HS-27A (cell line): ENCODE measurements at places on chromosomes 7 and 10.
A peak's percentile ranks its signal among the peaks of the same experiment; 100 is the strongest.

DNA sequence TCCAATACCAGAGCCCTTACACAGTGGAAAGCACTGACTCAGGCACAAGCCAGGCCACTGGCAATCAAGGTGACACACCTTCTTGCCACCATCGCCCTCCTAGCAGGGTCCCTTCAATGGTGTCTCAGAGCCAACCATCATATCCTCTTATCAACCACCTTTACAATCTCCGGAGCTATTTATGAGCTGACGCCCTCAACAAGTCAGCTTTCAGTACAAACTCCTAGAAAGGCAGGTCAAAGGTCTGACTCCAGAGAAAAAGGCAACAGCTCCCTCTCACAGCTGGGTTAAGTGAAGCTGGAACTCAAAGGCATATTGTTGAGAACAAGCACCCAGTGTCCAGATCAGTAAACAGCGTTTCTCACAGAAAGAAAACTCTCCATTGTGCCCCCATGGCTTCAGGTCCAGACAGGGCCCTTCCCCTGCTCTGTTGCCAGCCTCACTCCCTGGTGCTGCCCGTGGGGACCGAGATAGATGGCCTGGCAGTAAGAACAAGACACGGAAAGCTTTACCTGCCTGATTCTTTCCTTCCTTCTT, 2.4 kb downstream of the ZNF3 start:
- DNase-seq: no peak

GRCh38 chr7:55212838-55213237, 152.3 kb upstream of the LANCL2 start:
- DNase-seq: no peak

- no peak for DNase-seq
Measured at GRCh38 chr7:27173511-27173955, 587 bp downstream of the HOXA10 start.

DNA sequence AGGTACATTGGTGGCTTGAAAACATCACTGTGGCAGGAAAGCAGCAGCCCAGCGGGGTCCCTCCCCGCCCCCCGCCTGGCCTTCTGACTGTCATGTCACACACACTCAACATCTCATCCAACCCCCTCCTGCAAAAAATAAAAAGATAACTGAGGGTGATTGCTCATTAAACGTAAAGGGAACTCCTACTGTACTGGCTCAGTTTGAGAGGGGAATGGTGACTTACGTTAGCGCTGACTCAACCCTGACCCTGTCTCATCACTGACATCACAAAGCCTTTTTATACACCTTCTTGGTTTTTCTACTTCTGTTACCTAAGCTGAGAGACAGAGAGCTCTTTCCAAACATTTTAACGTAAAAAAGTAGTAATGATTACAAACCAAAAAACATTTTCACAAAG, 48.8 kb downstream of the ADARB2 start:
- no peak for DNase-seq

DNA sequence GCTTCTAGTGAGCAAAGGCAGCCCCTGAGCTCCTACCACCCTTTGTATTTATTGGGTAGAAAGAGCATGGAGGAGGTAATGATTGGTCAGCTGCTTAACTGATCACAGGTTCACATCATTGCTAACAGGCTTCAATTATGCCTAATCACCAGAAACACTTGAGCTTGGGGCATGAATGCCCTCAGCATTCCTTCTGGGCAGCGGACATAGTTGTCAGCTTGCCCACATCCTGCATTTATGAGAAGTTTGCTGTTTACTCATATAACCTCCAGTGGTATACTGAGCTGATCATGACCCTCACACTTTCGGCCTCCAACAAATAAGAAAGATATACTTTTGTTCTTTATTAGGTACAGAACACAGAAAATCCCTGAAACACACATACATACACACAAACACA, 140.3 kb upstream of the ODAD2 start:
- peak; percentile 59 for DNase-seq

DNA sequence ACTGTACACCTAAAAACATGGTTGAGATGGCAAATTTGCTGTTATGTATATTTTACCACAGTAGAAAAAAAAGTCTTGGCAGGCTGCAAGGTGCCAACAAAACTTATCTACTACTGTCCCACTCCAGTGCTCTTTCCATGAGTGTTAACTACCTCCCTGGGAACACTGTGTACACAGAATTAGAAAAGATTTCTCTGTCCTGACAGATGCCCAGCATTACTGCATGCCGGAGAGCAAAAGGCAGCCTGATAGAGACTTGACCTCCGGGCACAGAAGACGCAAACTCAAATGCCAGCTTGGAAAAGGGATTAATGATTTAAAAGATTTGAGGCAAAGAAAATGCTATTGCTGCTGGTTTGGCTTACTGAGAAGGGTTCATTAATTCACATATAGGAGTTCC, 228.8 kb downstream of the TMEM178B start:
- no peak for DNase-seq

DNA sequence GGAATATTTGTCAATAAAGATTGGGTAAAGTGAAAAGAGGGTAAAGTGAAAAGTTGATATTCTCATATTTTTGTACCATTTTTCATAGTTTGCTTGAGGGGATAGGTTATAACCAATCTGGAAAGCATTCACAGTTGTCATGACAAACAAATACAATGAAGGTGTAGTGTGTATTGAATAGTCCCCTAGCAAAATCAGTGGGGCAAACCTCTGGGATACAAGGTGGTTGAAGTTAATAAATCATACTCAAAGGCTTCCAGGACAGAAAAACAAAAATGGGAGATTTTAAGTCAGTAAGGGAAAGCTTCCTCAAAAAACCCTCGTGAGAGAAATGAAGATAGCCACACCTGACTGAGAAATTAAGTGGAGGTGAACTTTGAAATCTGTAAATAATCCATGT, 39.4 kb downstream of the PHTF2 start:
- no peak for DNase-seq

DNA sequence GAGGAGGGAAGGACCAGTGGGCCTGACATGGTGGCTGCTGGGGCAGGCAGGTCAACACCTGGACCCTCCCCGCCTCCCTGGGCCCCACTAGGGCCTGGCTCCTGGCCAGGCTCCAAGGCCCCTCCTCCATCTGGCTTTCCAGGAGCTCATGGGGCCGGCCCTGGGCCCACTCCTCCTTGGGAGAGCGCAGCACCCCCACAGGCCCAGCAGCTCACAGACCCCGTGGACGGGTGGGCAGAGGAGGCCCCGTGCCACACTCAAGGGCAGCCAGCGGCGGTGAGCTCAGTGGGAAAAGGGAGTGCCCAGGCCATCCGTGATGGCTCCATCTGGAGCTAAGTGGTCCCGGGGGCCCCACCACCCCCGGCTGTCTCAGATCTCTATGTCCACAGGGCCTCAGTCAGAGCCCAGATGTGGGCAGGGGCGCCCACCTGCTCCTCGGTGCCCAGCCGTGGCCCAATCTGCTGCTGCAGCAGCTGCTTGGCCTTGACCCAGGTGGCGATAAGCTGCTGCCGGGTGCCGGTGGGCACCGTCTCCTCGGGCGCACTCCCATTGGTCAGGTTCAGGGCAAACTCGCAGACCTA, 32.8 kb downstream of the CFAP46 start:
- no peak for DNase-seq

DNA sequence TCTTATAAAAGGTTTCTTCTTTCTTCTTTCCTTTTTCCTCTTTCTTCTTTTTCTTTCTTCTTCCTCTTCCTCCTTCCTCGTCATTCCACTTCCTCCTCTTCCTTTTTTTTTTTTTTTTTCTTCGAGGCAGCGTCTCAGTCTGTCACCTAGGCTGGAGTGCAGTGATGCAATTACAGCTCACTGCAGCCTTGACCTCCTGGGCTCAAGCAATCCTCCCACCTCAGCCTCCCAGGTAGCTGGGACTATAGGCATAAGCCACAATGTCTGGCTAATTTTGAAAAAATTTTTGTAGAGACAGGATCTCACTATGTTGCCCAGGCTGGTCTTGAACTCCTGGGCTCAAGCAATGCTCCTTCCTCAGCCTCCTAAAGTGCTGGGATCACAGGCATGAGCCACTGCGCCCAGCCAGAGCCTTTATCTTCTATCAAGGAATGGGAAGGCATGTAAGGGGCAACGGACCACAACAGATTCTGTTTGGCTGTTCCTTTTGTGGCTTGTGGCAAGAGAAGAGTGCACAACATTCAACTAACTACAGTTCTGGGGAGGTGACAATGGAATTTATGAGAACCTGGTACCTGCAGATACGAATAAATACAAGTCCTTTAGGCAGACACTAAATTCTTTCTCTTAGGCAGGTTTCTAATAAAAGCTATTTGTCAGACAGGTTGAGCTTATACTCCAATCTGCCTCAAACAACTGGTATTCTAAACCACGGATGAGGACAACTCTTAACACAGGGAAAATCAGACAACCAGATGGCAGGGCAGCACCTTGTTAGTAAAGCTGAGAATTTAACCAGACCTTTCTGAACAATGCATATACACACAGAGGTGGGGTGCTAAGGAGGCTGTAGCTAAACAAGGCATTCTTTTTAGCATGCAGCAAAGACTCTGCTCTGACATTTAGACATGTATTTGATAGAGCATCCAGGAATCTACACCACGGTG, 100.3 kb downstream of the DOCK4 start:
- DNase-seq: no peak

GRCh38 chr7:55174856-55175255, 156.0 kb downstream of the EGFR start:
- no peak for DNase-seq

DNA sequence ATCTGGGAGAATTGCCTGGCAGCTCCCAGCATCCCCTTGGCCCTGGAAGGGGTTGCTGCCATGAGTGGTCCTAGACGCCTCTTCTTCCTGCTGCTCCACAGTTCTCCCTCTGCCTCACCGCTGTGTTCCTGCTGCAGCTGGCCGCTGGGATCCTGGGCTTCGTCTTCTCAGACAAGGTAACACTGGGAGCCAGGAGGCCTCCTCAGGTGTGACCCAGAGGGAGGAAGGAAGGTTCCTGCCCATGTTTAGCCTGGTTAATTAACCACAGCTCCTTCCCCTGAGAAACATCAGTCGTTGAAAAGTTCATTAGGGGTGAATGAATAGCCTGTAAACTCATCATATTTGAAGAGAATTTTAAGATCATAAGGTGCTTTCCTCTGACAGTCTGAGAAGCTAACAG, 18.2 kb downstream of the TSPAN33 start:
- no peak for DNase-seq

- no peak for DNase-seq
Measured at GRCh38 chr7:107744345-107744750, 406 bp downstream of the CBLL1 start.

DNA sequence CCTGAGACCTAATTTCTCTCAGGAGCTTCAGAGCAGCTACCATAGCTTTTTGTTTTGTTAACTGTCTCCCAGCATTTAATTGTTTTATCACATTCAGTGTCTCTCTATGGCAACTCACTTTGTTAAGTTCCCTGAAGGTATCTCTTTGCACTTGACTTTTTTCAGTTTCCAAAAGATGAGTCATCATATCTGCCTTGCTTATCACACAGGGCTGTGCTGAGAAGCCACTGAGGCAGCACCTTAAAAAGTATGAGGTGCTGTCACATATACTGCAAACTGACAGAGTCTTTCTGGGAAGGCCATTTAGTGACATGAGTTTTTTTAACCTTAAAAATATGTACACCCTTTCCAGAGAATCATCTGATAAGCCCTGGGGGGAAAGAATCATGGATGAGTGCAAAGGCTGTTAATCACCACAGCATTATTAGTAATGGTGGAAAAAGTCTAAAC, 56.8 kb downstream of the PPP1R3C start:
- DNase-seq: no peak

GRCh38 chr7:48193421-48193820, 22.2 kb downstream of the ABCA13 start:
- no peak for DNase-seq

DNA sequence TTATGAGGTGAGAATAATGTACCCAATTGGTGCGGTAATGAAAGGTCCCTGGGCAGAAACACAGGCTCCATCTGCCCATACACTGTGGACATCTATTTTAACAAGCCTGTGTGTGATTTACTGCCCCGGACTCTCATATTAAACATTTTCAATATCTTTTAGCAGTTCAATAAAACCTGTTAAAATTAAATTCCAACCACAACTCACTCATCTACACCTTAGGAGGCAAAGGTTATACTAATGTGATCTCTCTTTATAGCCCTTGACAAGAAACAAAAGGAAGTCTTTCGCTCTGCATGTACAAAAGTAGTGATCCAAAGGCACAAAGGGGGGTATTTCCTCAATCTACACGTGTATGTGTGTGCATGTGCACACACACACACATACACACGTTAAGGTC, 186.0 kb downstream of the PARD3 start:
- no peak for DNase-seq

- no peak for DNase-seq
Measured at GRCh38 chr7:18971839-18972238, 145.6 kb downstream of the TWIST1 start.

- no peak for DNase-seq
Measured at GRCh38 chr7:36707465-36707864, 16.8 kb downstream of the AOAH start.

DNA sequence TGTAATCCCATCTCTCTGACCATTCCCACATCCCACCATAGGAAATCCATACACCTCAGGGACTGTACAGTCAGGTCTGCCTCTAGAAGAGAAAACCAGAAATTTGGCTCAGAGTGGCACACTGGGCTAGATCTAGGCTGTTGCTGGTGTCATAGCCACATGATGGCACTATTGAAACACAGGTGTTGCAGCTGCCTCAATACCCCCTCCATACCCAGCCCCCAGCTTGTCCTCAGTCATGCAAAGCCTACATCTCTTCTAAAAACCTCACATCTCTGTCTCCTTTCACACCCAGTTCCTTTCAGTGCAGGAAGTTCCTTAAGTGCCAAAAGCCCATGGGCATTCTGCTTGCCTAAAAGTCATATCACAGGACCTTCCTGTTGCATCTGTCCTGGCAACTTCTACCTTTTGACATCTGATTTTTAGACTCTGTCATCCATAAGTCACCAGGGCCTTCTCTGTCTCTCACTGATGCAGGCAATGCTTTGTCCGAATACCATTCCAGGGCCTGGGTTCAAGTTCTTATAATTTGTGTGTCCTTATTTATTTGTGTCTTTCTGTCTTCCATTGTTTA, 27.0 kb upstream of the HIBADH start:
- no peak for DNase-seq

- DNase-seq: no peak
Measured at GRCh38 chr7:134662871-134663205, 16.2 kb downstream of the BPGM start.

DNA sequence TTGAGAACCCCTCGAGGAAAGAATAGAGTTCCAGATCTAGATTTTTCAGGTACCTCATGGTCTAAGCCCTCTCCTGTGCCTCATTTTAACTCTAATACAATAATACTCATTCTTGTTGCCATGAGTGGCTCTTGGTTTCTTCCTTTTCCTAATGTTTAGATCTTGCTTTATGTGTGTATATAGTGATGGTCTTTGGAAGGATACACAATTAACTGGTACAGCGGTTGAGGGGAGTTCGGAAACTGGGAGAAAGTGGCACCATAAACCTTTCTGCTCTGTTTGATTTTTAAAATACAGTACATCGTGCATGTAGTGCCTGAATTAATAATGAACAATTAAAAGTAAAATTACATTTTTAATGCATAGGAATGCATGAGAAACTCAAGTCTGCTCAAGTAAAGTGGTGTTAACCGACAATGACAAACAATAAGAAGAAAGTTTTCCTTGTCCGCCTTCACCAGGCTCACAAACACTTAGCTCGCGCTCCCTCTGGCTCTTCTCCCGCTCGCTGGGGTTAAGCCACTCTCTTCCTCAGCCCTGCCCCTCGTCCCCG, 386 bp upstream of the EIF4EBP2 start:
- no peak for DNase-seq
